ENCODE measurements at places on chromosomes 11 and 22.

DNA sequence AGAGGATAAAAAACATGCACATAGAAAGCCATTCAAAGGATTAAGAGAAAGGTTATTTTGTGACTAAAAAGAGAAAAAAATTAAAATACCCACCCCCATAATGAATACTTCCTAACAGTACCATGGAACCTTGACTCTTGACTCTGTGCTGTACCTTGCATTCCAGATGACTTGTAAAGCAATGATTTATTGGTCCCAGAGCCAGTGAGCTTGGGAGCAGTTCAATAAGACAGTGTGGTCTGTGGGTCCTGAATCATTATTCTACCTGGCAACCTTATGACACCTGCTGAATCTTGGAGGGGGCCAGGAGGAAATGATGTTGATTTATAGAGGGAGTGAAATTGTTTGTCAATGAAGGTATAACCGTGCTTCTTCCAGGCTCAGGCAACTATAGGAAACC, 34.2 kb upstream of the PAX6 start:
- DNase-seq = no peak

DNA sequence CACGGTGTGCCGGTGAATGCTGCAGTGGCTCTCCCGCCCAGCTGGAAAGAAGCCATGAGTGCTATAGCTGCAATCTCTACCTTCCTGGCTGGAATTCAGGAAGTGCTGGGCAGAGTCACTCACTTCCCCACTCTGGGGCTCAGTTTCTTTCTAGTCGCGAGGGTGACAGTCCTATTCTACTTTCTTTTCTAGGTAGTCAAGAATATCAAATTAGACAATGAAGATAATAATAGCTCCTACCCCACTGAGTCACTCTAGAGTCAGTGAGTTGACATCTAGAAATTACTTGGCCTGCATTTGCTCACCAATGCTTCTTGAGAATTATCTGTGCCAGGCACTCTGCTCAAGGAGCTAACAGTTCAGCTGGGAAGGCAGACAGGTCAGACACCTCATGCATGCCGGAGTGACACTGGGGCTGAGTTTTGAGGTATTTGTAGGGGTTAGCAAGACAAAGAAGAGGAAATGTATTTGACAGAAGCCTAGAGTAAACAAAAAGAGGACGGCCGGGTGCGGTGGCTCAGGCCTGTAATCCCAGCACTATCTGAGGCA, 3.2 kb downstream of the CENPM start:
- no peak for DNase-seq

GRCh38 chr11:9577556-9577955, 4.1 kb downstream of the WEE1 start:
- no peak for DNase-seq

DNA sequence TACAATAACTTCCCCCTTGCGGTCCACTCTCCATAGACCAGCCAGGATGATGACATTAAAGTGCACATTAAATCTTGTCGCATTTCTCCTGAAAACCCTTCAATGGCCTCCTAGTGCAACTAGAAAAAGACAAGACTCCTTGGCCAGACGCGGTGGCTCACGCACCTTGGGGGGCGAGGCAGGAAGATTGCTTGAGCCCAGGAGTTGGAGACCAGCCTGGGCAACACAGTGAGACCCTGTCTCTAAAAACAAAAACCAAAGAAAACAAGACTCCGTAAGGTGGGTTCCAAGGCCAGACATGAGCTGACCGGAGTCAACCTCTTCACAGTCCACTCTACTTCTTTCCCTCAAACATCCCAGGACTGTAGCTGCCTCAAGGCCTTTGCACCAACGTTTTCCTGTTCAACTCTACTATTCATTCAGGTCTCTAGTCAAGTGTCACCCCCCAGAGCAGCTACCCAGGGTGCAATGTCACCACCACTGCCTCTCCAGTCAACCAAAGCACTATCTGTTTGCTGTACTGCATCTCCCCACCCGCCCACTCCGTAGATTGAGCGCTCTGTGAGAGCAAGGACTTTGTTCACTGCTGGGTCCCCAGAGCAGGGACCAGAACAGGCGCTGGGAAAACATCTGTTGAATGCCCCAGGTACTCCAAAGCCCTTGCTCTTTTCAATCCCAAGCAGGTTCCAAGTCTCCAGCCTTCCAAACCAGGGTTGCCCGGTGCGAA, 739 bp downstream of the ZMAT5 start:
- peak; percentile 52 for DNase-seq

DNA sequence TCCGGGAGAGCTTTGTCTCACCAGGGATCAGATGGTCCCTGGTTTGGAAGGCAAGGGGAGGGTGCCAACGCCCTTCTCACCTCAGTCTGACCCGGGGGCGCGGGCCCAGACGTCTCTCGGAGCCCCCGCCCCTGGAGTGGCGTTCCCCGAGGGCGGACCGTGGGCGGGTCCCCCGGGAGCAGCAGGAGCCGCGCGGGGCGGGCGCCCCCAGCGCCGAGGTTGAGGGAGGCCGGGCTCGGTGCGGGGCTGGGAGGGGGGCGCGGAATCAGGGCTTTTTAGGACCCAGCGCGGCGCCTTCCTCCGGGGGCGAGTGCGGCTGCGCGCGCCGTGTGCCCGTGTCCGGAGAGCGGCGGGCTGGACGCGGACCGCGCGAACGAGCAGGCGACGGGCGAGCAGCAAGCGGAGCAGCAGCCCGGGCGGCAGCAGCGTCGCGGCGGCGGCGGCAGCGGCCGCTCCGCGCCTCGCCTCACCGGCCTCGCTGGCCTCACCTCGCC, at the start of gene KCNC1:
KCNC1 (plus strand) TSS at position 364 of the 494 bp plus-strand sequence. CDS start 1,222 bp downstream, outside the sequence.
- no peak for DNase-seq

DNA sequence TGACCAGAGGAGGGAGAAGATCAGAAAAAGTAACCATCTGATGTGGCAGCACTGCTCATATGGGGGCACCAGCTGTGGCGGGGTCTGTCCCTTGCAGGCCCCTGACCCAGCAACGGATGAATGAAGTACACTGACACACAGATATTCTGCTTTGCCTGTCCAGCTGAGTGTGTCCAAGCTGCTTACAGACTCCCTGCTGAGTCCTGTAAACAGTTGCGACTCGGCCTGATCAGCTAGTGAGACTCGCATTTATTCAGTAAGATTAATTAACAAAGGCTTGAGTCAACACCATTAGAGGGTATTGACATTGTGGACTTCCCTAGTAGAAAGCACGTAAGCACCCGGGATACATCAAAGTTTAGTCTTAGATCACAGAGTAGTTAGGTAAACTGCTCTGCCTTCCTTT, 15.3 kb upstream of the OR10D3 start:
- no peak for DNase-seq

DNA sequence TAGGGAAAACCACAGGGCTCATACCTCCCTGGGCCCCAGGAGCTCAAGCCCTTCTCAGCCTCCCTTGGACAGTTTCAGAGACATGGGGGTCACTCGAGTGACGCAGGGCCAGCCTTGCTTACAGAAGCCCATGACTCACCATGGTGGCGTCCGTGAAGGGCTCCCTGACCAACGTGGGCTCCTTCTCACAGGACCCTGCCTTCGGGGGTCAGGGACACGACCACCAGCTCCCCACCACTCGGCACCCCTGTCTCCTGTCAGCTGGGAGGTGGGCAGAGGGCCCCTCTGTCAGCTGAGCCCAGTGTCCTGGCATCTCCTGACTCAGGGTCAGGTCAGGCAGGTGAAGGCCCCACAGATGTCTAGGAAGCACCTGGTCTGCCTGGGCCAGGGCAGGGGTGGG, 126.3 kb upstream of the ANO1 start:
- DNase-seq = no peak

GRCh38 chr11:122851366-122851966, 13.2 kb downstream of the CRTAM start:
- DNase-seq = peak; percentile 28

DNA sequence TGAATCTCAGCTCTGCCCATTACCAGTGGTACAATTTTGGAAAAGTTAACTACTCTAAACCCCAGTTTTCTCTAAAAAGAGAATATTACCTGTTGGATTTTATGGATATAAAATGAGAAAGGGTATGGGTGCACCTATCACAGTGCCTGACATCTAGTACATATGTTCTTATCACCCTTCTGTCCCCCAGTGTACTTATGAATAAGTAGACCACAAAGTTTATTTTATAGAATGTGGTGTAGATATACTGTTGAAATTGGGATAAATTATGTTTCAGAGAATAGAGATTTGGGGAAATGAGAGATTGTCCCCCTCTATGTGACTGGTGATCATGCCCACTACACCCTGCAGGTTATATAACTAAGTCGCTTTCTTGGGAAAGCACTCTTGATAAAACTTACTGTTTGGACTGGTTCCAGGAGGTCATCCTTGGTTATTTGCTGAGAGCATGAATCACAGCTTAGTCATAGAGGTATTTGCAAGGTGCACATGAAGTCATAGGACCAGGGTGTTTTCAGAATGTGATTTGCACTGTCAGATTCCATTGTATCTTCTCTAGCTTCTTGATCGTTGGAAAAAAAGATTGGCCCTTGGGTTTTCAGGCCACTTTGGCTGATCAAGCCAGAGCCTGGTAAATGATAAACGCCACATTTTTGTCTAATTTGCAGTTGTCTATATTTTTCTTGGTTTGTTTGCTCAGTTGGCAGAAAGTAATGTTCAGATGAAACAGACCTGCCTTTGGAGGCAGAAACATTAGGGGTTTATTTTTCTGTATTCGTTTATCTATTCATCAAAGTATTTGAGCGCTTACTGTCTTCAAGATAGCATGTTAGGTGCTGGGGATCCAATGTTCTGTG, 21.3 kb downstream of the STX3 start:
- DNase-seq = no peak

DNA sequence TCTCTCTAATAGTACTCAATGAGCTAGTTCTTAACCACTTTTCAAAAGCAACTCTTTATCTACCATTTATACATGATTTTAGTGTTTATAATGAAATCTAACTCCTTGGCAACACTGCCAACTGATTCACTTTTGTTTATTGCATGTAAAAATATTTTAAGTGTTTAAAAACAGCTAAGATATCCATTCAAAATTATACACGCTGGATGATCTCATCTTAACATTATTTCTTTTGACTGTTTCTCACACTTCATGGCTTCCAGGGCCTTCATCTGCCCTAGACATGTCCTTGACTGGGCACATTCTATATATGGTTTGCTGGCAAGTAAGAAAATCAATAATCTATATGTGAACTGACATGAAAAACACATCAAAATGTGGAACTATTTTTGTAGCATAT, 414.6 kb upstream of the LUZP2 start:
- DNase-seq = no peak

- DNase-seq = no peak
Measured at GRCh38 chr11:64694821-64695365, 28.1 kb downstream of the NRXN2 start.

DNA sequence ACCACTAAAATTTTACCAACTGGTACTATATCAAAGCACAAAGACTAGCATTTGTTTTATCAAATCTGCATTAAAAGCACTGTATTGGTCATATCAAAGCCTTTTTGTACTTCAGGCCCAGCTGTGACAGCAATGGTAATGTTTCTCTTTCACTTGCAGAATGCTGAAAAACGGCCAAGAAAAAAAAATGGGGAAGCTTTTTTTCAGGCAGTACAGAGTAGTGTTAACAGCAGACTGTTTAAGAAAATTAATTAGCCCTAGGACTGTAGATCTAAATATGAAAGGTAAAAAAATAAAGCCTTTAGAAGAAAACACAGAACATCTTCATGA, 33.3 kb downstream of the DENND5A start:
- DNase-seq = peak; percentile 68

DNA sequence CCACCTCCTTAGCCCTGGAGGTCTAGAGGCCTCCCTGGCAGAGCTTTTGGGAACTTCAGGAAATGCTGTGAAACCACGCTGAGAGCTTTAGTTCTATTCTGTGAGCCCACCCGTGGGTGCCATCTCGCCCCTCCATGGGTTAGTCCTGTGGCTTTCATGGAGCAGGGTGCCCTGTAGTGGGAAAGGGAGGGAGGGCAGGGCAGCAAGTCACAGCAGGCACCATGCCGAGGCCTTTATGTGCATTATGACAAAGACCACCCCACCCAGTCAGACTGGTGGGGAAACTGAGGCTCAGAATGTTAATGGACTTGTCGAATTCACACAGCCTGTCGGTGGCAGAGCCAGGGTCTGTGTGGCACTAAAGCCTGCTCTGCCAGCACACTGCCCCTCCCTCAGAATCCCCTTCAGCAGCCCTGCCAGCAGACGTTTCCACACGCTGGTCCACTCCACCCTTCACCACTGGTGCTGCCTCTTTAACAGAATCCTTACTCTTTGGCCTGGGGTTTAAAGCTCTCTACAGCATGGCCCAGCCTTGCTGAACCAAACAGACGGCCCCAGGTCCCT, 13.4 kb downstream of the TMPRSS13 start:
- no peak for DNase-seq

- DNase-seq = no peak
Measured at GRCh38 chr11:44980533-44981427, 30.1 kb upstream of the TP53I11 start.
